ENCODE measurements at places on chromosomes 1 and 21.

- DNase-seq, result no peak
These were observed 202.4 kb downstream of the URB2 start for GRCh38 chr1:229828461-229828860.

- no peak for DNase-seq
These were observed 42.5 kb downstream of the COQ8A start for GRCh38 chr1:226982451-226983177.

- no peak for DNase-seq
These were observed at the start of gene PRDX6 for GRCh38 chr1:173477286-173478093. Gene PRDX6 (plus strand): TSS chr1:173477335. CDS start chr1:173477398, 63 bp downstream.

DNA sequence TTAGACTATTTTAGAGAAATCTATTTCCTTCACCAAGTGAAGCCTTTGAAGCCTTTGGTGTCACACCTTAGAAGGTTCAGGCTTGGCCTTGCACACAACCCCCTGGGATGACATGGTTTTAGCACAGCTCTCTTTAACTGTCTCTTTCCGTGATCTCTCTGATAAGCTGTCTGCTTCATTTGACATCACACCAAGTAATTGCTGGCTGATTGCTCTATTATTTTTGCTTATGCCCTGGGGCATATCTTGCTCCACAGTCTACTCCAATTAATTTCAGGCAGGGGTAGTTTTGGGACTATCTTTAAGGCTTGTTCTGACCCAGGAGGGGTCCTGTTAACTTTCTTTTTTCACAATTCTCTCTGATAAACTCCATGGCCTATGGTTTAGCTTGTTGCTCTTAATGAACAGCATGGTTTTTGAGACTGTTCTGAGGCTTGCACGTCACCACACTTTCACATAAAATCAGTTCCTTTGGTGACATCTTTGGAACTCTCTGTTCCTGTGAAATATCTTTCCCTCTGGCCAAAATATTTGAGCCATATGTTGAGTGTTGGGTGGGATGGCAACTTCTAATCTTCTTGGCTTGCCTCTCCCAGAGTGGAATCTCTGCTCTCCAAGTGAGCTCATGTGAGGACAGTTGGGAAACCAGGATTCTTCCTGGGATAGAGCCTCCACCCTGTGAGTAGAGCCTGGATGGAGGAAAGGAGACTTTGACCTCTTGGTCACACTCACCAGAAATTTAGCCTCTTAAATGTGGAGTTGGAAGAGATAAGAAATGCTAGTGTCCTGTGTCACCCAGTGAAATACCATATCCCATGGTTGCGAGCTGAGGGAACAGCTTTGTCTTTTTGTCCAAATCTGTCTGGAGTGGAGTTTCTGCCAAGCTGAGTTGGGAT is 63.6 kb downstream of the MAP3K21 start:
- DNase-seq, result no peak

DNA sequence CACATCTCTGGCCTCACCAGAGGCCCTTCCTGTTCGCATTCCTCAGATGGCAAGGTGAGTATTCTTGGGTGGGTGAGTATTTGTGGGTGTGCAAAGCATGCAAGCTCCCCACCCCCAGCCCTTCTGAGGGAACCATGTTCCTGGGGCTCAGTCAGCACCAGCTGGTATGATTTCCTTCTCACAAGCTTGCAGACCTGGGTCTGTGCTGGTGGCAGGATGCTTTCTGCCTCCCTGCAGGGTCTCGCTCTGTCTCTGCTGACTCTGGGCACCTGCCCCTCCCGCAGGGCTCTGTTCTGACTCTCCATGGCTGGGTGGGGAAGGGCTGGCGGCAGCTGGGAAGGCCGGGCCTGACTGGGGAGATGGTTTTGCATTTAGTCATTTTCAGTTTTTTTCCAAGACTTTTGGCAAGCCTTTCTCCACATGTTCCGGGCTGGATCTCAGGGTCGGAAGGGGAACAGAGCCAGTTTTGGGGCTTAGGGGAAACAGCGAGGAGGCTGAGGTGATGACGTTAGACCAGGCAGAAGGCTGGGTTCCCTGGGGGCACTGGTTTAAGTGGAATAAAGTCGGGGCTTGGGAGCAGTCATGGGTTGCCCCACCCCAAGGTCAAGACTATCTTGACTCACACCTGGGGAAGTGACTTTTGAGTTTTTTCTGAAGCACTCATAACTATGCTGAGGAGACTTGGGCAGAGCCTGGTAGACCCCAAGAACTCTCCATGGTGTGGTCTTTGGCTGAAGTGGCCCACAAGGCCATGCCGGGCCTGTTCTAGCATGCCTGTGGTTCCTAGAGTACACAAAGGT is 6.2 kb downstream of the RASSF5 start:
- no peak for DNase-seq

Measured in kidney capillary endothelial cell (primary cell).